Stimulated activated CD8-positive, alpha-beta memory T cell treated with anti-CD3 and anti-CD28 coated beads, Interleukin-4, amount 100 ng/mL, for 4 hours (primary cell): ENCODE measurements at places on chromosomes 4 and X.

- peak; percentile 7 for DNase-seq
Observed at GRCh38 chrX:101658661-101659491, 774 bp downstream of the ARMCX2 start.

- DNase-seq: no peak
Observed at GRCh38 chr4:123259676-123260646, 136.6 kb upstream of the SPRY1 start.

GRCh38 chr4:99685234-99685633 lies 27.6 kb upstream of the C4orf54 start:
- DNase-seq: no peak

GRCh38 chr4:100082852-100083251 lies 107.4 kb downstream of the DDIT4L start:
- DNase-seq: no peak

GRCh38 chr4:77093401-77093800 lies 17.6 kb upstream of the CCNI start:
- no peak for DNase-seq

DNA sequence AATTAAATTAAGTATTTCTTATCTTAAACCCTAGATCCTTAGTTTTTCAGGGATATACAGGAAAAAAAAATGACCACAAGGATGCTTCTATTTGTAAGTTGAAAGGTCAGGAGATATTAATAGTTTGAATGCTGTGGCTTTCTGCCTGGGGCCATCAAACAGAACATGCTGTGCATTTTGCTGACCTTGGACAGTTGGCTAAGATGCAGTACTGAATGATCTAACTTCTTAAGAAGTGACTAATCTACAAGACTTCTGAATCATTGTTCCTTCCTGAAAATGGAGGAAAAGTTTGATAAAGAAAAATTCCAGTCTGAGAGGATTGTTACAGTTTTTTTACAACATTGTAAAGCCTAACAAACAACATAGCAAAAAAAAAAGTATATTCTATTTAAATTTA lies 237.8 kb upstream of the JADE1 start:
- DNase-seq: no peak

GRCh38 chr4:118280501-118281218 lies 72.1 kb downstream of the PRSS12 start:
- no peak for DNase-seq

DNA sequence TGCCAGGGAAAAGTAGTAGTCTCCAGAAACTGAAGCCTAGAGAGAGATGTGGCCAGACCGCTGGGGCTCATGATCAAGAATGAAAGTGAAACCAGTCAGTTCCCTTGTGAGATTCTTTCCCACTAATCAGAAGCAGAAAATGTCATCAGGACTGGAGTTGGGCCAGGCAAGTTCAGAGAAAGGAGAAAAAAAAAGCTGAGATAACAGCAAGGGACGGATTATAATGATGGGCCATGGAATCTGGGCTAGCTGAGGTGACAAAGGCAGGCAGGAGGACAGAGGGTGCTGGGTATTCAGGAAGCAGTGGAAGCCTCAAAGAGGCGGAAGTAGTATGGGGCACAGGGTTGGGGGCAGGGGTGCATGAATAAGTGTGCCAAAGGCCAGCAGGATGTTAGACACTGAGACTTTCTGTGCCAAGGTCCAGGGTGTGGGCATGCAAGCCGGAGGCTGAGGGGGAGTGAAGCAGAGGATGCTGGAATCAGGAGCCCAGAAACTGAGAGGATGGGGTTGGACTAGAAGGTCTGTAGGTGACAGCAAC lies 2.5 kb downstream of the CXorf38 start:
- DNase-seq: no peak

GRCh38 chr4:24853142-24853541 lies 57.8 kb downstream of the SOD3 start:
- no peak for DNase-seq

GRCh38 chrX:30830326-30830943 lies 58.6 kb downstream of the TAB3 start:
- no peak for DNase-seq

DNA sequence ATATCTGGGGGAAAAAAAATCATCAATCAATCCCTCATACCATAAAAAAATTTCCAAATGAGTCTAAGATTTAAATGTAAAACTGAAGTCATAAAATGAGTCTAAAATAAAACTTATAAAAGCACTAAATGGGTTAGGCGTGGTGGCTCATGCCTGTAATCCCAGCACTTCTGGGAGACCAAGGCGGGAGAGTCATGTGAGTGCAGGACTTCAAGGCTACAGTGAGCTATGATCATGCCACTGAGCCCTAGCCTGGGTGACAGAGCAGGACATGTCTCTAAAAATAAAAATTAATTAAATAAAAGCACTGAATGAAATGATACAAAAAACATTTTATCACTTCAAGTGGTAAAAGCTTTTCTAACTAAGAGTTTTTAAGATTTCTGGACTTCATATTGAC lies 83.3 kb downstream of the LRBA start:
- DNase-seq: no peak

GRCh38 chrX:44382871-44383270 lies 39.4 kb upstream of the EFHC2 start:
- DNase-seq: no peak

GRCh38 chrX:45007598-45007997 lies 134.6 kb downstream of the KDM6A start:
- DNase-seq: no peak

DNA sequence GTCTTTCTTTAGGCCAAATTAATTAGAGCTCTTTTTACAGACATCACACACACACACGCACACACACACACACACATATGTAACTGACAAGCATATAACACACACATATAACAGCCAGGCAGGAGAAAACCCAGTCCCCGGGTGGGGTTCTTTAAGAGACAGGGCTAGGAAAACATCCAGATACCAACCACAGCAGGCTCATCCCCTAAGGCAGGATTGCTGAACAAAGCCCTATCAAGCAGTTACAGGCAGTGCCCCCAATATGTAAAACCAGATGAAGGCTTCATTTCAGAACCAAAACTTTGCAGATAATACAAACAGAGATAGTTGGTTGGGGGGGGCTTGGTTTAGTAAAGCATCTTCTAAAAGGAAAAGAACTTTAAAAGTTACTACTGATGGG lies 18.0 kb upstream of the FAM47E start:
- no peak for DNase-seq

DNA sequence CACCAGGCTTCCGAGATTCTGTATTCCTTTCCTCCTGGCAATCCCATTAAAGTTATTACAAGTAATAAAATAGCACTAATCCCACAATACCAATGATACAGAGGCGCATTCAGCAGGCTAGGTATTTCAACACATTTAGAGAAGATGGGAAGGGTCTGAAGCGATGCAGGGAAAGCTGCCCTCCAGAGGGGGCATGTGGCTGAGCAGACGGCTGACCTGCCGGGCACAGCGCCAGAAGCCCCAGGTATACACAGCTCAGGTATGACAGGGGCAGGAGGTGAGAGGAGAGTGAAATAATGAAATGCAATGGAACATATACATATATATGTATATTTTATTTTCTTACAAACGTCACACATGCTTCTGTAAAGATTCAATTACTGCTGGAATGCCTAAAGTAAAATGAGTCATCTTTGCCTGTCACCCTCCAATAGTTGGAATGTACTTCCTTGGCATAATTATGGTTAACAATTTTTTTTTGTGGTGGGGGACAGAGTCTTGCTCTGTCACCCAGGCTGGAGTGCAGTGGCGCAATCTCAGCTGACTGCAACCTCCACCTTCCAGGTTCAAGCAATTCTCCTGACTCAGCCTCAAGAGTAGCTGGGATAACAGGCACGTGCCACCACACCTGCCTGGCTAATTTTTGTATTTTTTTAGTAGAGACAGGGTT lies 21.3 kb upstream of the CDKN2AIP start:
- no peak for DNase-seq

GRCh38 chr4:121827853-121828252 lies 4.2 kb upstream of the CCNA2 start:
- DNase-seq: no peak

- DNase-seq: no peak
Observed at GRCh38 chrX:11329021-11329420, 35.8 kb downstream of the AMELX start.

GRCh38 chrX:78753571-78753970 lies 6.1 kb downstream of the LPAR4 start:
- DNase-seq: no peak

DNA sequence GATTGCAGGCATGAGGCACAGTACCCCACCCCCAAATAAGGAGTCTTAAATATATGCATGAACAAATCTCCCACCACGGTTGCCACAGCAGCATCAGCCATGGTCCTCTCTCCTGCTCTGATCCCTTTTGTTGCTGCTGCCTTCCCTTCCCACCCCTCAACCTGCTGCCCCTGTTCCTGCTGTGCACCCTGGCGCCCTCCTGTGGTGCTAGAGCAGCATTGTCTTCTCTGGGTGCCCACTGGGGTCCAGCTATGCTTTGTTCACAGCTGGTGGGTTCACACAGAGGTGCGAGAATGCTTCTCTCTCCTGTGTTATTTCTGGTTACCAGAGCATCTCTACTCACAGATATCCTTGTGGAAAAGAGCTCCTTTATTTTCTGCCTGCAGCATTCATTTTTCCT lies 116.2 kb downstream of the GATB start:
- DNase-seq: no peak

GRCh38 chr4:15696866-15697265 lies 6.0 kb upstream of the BST1 start:
- DNase-seq: no peak

- no peak for DNase-seq
Observed at GRCh38 chrX:78712336-78712735, 35.2 kb upstream of the LPAR4 start.

- no peak for DNase-seq
Observed at GRCh38 chrX:148422526-148422925, 77.9 kb upstream of the AFF2 start.

DNA sequence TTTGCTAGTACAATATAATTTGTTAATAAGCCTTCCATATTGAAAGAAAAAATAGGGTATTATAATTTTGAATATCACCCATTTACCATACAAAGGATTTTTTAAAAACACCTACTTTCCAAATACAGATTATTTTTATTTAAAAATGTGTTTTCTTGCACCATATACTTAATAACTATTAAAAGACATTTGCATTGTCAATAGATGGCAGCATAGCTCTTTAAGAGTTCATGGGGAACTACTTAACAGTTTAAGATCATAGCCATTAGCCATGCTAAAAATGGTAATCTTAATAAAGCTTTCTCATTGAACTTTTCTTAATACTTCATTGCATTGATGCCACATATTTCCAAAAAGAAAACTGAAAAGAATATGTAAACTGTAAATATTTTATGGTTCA lies 1995.9 kb downstream of the C4orf33 start:
- no peak for DNase-seq

DNA sequence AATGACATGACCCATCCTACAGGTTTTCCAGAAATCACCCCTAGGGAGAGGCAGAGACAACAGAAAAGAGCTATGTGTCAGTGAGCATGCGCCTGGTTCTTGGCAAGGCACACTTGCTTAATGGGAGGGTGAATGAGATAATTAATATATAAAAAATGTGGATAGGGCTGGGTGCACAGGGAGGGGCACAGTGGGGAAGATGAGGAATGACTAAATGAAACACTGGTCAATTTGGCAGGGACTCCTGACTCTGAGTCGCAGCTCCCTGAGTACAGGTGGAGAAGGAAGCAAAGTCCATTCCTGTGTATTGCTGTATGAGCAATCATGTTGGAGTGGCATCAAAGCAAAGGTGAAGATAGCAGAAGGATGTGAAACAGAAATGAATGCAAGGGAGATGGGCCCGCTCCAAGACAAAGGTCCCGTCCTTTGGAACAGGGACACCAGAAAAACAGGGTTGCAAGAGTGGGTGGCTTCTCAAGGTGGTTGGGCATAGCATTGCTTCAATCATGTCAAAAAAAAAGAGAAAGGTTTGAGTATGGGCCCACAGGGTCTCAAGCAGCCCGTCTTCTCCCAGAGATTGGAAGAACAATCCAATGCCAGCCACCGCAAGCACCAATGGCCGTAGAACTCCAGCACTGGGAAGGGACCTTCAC lies 278.4 kb upstream of the AGTR2 start:
- DNase-seq: no peak
